ENCODE measurements at places on chromosomes 1 and 21.

DNA sequence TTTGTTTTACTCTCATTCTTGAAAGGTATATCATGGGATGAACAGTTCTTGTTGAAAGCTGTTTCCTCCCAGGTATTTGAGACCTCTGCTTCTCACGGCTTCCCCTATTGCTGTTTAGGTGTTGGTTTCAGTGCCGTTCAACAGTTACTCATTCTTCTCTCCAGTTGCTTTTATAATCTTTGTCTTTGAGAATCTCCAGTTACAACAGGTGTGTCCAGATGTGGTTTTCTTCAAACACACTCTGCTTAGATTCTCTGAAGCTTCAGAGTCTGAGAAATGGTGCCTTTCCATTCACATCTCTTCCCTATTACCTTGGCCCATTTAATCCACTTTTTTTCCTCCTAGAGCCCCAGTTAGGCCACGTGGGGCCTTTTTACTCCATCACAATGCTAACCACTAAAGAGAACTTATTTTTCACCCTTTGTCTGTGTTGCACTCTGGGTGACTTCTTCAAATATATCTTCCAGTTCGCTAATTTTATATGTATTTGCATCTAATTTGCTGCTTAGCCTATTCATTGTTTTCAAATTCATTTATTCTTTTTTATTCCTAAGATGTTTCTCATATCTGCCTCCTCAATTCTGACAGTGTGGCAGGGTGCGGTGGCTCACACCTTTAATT is 46.7 kb upstream of the SLC19A1 start:
- no peak for DNase-seq

- no peak for DNase-seq
Measured at GRCh38 chr1:103509250-103509649, 16.2 kb upstream of the RNPC3 start.

DNA sequence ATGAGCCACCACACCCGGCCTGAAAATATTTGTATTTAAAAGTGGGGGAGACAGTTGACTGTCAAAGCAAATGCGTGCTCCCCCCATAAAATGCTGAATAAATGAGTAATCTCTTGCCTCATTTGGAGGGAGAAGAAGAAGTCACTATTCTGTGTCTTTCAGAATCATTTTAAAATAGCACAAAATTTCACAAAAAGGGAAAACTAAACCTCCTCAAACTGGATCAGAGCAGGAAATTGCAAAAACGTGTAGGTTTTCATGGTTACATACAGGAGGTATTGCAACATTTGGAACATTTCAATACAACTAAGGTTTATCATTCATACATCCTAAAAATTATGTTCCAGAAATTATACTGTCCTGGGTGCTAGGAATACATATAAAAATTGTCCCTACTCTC is 13.6 kb downstream of the MTF1 start:
- no peak for DNase-seq

GRCh38 chr1:145918992-145919939 is 749 bp upstream of the PEX11B start:
- DNase-seq = peak; percentile 53

DNA sequence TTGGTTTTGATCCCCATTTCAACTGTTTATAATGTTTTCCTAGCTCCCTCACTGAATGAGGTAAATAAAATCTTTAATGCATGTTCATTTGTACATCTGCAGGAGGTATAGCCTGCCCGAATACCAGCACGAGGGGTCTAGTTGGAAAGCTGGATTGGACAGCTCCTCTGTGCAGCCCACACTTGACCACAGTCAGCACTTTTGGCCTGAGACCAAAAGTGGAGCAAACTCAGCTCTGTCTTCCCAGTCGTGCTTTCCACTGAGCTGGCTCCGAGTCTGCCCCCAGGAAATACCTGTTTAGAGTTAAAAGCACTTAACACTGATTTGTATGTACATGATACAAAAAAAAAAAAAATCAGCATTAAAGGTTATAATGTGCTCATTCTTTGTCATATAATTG is 224.4 kb downstream of the DSCAM start:
- DNase-seq = peak; percentile 45

DNA sequence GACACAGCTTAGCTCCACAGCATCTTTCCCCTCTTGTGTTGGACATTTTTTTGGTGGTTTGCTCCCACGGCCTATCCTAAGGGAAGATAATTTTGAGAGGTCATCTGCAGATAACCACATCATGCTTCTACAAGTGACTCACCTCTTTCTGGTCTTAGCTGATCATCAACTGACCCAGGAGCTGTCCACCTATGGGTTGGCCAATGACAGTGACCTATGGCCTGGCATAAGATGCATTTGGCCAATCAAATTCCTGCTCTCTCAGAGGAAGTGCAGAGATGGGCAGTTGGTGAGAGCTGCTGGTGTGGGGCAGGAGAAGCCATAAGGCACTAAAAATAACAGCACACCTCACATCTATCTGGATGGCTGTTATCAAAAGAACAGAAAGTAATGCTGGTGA is 100.0 kb upstream of the CLDN14 start:
- no peak for DNase-seq

DNA sequence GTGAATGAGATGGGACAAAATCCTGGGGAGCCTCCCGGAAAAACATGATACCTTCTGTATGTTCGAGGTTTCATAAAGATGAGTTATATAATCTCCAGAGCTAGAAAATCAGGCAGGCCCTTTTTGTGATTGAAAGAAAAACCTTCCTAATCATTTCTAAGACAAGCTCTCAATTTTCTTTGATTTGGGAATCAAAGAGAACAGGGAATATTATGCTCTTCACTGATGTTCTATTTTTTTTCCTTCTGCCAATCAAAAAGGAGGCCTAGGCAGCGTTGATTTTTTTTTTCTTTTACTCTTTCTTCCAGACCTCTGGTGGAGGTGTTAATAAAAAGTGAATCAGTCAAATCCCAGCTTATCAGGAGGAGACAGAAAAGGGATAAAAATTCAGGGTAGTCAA is 34.5 kb downstream of the DIRAS3 start:
- DNase-seq = no peak

- no peak for DNase-seq
Measured at GRCh38 chr1:87369736-87370478, 41.2 kb downstream of the LMO4 start.

GRCh38 chr1:24963099-24963872 is 33.2 kb upstream of the RUNX3 start:
- no peak for DNase-seq

- no peak for DNase-seq
Measured at GRCh38 chr1:110430366-110430765, 20.6 kb upstream of the PROK1 start.

DNA sequence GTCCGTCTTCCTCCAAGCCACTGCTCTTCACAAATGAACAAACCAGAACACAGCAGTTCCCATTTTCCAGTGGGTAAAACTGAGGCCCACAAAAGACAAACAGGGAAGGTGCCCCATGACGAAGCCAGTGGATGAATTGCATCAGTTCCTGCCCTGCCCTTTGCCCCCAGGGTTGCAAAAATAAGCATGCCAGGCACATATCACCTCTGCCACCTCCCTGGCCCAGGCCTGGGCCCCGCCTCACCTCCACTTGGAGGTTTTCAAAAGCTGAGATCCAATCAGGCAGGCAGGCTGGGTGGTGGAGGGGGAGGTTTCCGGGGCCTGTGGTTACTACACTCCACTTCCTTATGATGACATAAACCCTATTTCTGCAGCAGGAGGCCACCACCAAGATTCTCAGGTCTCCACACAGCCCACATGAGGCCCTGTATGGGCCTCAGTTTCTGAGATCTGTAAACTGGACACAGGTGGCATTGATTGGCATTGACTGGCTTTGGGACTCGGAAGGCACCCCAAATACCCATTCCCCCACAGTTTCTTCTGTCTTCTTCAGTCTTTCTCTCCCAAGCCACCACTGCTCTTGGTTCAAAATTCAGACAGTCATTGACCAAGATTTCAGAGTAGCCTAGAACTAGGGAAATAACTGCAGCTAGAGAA is 4.1 kb downstream of the KIF21B start:
- DNase-seq = no peak

DNA sequence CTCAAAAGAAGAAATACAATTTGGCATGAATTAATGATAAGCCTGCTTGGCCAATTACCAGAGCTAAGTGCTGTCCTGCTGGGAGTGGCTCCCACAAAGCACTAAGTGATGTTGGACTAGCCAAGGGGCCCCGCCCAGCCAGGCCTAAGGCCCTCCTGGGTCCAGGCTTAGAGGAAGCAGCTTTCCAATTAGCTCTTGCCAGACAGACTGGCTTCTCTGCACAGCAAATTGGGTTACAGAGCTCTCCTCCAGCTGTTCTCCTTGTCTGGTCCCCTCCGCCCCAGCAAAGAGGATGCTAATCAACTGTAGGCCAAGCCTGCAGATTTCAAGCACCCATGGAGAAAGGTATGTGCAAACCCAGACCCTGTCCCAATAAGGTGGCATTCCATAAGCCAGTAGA is 151.9 kb downstream of the DMRTA2 start:
- DNase-seq = no peak

DNA sequence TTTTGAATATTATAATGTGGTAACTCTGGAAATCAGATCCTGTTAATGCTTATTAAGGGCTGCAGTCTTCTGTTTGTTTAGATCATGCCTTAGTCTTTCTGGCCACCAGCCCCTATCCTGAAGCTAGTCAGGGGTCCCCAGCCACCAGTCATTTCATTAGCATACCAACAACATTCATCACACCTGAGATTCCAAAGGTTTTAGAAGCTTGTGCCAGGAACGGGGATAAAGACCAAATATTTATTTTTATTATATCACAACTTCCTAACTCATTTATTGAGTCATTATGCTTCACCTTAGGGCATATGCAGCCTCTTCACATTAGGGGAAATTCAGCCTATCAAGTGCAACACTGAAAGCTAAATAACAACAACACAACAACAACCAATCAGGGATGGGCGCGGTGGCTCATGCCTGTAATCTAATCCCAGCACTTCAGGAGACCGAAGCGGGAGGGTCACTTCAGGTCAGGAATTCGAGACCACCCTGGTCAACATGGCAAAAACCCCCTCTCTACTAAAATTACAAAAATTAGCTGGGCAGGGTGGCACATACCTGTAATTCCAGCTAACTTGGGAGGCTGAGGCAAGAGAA is 2.9 kb upstream of the PSEN2 start:
- no peak for DNase-seq

GRCh38 chr1:181115368-181115684 is 26.8 kb downstream of the IER5 start:
- DNase-seq = no peak

GRCh38 chr21:31413698-31414097 is 69.6 kb upstream of the TIAM1 start:
- DNase-seq = no peak

GRCh38 chr21:37862536-37862935 is 53.7 kb downstream of the KCNJ6 start:
- no peak for DNase-seq

GRCh38 chr1:58284225-58284510 is 262.4 kb downstream of the OMA1 start:
- DNase-seq = no peak

GRCh38 chr1:4177425-4178150 is 277.5 kb upstream of the C1orf174 start:
- DNase-seq = no peak

GRCh38 chr1:79652426-79652825 is 645.9 kb upstream of the ADGRL4 start:
- DNase-seq = no peak

GRCh38 chr1:74637296-74637695 is 36.3 kb downstream of the ERICH3 start:
- no peak for DNase-seq

GRCh38 chr1:52032785-52033131 is 852 bp downstream of the KTI12 start:
- peak; percentile 26 for DNase-seq

- no peak for DNase-seq
Measured at GRCh38 chr1:93592551-93592949, 89.1 kb downstream of the BCAR3 start.

DNA sequence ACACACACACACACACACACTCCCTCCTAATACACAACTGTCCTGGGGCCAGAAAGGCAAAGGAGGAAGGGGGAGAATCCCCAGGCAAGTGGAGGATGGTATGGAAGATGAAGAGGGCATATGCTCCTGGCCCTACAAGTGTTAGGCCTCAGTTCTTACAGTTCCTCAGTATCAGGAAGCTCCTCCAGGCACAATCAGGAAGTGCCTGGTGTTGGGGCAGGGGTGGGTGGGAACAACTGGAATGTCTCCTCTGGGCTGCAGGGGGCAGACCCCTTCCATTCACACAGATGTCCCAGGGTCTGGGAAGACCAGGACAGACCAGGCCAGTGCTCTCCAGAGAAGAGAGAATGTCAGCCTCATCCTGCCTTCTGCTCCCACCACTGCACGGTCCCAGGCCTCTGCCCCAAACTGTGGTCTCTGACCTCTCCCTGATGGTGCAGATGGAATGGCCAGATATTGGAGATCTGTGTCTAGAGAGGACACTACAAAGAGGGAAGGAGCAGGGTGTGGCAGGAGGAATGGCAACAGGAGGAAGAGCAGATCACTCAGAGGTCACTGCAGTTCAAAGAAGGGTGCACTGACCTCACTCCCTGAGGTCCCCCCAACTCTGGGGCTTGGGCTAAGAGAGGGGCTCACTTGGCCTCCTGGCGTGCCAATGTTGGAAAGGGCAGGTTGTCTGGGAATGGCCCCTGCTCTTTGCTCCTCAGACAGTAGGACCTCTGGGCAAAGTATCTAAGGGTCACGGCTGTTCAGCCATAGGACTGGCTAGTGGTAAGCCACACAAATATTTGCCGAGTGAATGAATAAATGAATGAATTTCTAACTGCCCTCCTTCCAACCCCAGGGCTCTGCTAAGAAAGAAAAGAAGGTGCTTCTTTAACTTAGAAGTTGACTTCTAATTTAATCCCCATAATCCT is 2.5 kb upstream of the DENND2D start:
- DNase-seq = no peak

- no peak for DNase-seq
Measured at GRCh38 chr1:2251786-2252185, 23.7 kb downstream of the SKI start.

DNA sequence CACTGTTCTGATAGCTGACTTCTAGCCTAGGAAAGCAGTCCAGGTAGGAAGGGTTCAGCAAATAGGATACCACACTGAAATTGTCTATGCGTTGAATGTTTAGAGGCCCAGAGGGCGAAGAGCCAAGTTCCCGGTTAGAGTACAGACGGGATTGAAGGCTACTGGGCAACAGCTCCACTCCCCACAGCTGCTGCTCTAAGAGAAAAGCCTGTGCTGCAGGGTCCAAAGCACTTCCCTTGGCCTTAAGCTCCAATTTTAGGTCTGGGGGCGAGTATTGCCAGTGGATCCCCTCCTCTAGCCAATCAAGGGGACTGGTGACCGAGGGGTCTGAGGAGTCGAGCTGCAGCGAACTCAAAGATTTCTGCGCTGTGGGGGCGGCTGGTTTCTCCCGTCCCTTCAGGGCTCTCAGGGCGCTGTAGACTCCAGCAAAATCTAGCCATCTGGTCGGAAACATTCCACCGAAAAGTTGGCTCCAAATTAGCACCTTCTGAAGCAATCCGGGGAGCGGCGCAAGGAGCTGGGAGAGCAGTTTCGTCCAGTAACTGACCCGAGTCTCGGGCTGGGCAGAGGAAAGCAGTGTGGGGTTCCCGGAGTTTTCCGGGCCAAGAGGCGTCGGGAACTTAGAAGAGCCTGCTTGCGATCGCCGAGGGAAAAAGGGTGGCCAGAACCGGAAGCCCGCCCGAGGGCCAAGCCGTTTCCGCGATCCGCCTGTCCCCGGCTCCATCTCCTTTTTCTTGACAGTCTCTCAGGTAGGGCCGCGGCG is 748 bp downstream of the PPP1R15B start:
- peak; percentile 69 for DNase-seq

Data from lung (tissue), 17 donors.